ENCODE measurements at places on chromosomes 16 and 17. TPM values are rescaled to one million over a fixed set of nuclear protein-coding genes. Genes with fewer than 3 reads are reported as not detected.

The SLC5A10 gene
- 0.17 TPM for total RNA-seq

The PYCARD gene
- 41.5 TPM for total RNA-seq

The CDK5R1 gene
- 3.2 TPM for total RNA-seq

The ARHGDIG gene
- total RNA-seq = 2.2 TPM

The DNAH9 gene
- total RNA-seq = not detected

The ZNRF1 gene
- total RNA-seq = 24.5 TPM

The CETP gene
- not detected for total RNA-seq

The CHST6 gene
- 0.07 TPM for total RNA-seq

The P4HB gene
- total RNA-seq = 726 TPM

The SLC16A6 gene
- 0.55 TPM for total RNA-seq

The MYL4 gene
- not detected for total RNA-seq

The ZNF624 gene
- total RNA-seq = 2.8 TPM

The ABCC11 gene
- 0.06 TPM for total RNA-seq

The NGFR gene
- total RNA-seq = 0.96 TPM

The MAPK7 gene
- total RNA-seq = 20.6 TPM

The KRT12 gene
- not detected for total RNA-seq

The GAST gene
- not detected for total RNA-seq

The CCL17 gene
- not detected for total RNA-seq

The PIK3R6 gene
- not detected for total RNA-seq

The CCR7 gene
- 0.85 TPM for total RNA-seq

The CMTM2 gene
- not detected for total RNA-seq

The CPSF4L gene
- not detected for total RNA-seq

The SPATA22 gene
- not detected for total RNA-seq

The DRC3 gene
- 1.3 TPM for total RNA-seq

Measured in A549 treated with CpdA at 1 μM for 4 hours (cell line).